ENCODE measurements at places on chromosomes 11 and 22.

DNA sequence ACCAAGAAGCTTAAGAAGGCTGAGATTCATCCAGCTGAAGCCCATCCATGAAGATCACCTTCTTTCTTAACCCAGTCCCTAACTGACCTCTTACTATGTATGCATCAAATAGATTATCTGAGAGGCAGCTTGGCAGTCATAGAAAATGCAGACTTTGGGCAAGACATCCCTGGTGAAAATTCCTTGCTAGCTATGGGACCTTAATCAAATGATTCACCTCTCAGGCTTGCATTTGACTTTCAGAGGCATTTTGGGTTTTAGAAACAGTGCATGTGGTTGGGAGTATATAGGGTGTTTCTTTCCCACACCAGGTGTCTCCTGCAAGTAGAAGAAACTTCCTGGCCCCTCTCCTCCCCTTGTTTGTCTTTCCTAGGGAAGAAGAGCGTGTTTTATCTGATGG is 188.5 kb upstream of the ISX start:
- no peak for DNase-seq

GRCh38 chr11:134236834-134237556 is 12.5 kb downstream of the VPS26B start:
- DNase-seq: peak; percentile 63

GRCh38 chr22:39777716-39778454 is 115.7 kb downstream of the ENTHD1 start:
- no peak for DNase-seq

DNA sequence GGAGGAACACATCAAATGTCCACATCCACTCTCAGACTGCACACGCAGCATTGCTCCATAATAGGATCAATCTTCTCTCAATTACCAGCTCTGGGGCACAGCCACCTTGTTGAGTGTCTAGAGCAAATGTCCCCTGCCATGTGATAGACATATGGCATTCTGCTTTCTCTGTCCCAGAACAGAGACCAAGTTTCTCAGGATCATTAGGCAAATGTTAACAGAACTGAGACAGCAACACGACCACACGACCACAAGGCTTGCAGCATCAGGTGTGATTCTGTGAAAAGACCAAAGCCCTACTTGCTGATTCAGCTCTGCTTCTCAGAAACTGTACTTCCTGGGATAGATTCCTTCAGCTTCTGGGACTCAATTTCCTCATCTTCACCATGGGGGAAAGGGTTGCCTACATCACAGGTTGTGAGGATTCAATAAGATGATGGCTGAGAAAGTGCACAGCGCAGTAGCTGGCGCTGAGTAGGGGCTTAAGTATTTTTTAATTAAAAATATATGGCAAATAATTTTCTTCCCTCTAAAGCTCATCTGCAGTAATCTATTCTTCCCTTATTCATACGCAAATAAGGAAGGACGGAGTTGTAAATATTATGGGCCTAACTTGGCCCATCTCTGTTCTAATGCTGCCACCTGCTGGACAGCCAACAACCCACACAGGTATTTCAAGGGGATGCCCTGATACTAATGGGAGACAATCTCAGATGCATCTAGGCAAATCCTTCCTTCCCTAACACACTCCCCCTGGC is 54.3 kb upstream of the USP47 start:
- DNase-seq: peak; percentile 60

- DNase-seq: no peak
Observed at GRCh38 chr22:49720279-49720959, 107.3 kb downstream of the BRD1 start.

- peak; percentile 44 for DNase-seq
Observed at GRCh38 chr11:101446238-101446637, 137.6 kb downstream of the TRPC6 start.

- DNase-seq: no peak
Observed at GRCh38 chr11:13362596-13363109, 85.1 kb downstream of the BMAL1 start.

DNA sequence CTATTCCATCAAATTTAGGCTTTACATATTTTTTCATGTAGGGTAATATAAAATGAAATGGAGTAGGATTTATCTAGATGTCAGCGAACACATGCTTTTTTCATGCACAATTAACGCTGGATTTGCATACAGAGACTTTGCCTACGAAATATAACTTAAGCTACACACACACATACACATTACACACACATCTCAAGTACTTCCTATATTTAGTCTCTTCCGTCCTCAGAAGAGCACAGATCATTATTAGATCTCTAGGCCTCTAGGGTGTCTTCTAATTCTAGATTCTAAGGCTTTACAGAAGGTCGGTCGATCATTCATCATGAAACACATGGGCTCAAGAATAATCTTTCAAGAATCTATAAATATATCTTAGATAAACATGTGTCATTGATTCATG is 3.8 kb upstream of the MS4A13 start:
- DNase-seq: no peak

- no peak for DNase-seq
Observed at GRCh38 chr11:101008961-101009689, 120.5 kb downstream of the PGR start.

DNA sequence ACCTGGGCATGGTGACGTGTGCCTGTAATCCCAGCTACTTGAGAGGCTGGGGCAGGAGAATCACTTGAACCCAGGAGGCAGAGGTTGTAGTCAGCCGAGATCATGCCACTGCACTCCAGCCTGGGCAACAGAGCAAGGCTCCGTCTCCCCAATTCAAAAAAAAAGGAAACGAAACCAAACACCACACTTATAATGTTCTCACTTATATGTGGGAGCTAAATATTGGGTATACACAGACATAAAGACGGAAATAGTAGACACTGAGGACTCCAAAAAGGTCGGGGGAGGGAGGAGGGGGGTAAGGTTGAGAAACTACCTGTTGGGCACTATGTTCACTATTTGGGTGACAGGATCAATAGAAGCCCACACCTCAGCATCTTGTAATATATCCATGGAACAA is 94.3 kb downstream of the GAB2 start:
- DNase-seq: no peak

DNA sequence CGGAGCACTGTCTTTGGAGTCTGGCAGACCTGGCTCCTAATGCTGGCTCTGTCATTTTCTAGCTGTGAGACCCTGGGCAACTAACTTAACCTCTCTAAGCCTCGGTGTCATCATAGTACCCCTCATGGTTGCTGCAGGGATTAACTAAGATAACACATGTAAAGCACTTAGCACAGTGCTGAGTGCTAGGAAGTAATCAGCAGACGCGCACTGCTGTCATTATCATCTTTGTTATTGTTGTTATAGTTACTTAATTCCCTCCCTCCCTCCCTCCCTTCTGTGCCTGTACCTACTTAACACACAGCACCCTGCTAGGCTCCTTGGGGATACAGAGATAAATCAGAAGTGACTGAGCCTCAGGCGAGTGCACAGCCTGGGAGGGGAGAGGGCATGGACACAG is 104.7 kb upstream of the PITPNB start:
- no peak for DNase-seq

GRCh38 chr22:41524809-41525449 is 19.3 kb downstream of the POLR3H start:
- DNase-seq: peak; percentile 50

- no peak for DNase-seq
Observed at GRCh38 chr11:106217456-106217855, 140.0 kb downstream of the AASDHPPT start.

- DNase-seq: peak; percentile 84
Observed at GRCh38 chr11:71988050-71988449, 10.7 kb upstream of the IL18BP start.

DNA sequence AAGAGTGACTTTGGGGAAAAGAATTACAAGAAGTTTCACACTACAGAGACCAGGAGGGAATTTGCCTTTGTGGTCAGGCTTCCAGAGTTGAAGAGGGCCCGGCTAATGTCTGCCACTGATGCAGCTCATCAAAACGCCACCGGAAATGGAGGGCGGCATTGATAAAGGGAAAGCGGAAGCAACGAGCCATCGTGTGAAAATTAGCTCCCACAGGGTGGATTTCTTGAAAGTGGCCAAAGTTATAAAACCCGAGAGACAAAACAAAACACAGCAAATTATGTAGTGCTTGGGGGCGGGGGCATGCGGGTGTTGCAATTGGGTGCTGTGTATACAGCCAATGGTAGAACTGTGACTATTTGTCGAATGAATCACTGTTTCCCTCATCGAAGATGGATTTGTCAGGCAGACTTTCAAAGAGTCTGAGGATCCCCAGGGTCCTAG is 113.0 kb downstream of the ADAMTS15 start:
- peak; percentile 68 for DNase-seq

GRCh38 chr22:49959782-49960158 is 802 bp upstream of the PIM3 start:
- no peak for DNase-seq

- DNase-seq: no peak
Observed at GRCh38 chr11:76732643-76733042, 50.5 kb upstream of the TSKU start.

- no peak for DNase-seq
Observed at GRCh38 chr22:23090457-23090835, 20.1 kb downstream of the GNAZ start.

- DNase-seq: no peak
Observed at GRCh38 chr11:44025727-44026126, 22.1 kb upstream of the ACCSL start.

DNA sequence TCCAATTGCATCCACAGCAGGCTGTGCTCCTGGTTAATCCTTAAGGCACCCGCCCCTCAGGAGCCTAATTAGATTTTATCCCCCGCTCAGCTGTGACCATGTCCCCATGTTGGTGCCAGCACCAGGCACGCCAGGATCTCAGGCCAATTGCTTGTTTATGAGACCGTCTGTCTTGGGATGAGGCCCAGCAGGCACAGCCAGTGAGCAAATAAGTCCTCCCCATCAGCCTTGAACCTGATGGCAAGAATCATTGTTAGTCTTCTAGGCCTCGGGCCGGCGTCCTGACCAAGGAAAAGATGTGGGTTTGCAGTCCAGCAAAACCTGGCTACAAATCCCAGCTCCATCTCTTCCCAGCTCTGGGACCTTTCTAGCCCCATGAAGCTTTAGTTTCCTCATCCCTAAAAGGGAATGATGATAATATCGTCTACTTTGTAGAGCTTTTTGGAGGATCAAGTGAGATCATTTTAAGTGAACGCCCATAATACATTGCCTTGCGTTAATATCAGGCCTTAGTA is 57.3 kb downstream of the TP53I11 start:
- DNase-seq: no peak

- no peak for DNase-seq
Observed at GRCh38 chr11:43694477-43694876, 13.9 kb downstream of the HSD17B12 start.

DNA sequence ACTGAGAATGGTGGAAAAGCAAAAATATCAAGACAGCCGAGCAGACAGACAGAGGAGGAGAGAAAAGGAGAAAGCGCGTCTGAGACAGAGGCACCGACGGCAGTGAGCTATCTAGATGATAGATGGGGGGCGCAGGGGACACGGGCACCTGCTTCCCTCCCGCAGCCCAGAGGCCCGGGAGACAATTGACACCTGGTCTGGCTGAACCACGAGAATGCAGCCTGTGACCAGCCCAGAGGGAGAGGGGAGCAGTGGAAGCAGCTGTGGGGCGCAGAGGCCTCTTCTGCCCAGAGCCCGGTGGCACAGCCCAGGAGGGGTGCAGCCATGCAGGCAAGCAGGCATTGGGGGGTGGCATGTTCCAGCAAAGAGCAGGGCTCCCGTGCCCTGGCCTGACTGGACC is 48.2 kb downstream of the ELFN2 start:
- DNase-seq: no peak

DNA sequence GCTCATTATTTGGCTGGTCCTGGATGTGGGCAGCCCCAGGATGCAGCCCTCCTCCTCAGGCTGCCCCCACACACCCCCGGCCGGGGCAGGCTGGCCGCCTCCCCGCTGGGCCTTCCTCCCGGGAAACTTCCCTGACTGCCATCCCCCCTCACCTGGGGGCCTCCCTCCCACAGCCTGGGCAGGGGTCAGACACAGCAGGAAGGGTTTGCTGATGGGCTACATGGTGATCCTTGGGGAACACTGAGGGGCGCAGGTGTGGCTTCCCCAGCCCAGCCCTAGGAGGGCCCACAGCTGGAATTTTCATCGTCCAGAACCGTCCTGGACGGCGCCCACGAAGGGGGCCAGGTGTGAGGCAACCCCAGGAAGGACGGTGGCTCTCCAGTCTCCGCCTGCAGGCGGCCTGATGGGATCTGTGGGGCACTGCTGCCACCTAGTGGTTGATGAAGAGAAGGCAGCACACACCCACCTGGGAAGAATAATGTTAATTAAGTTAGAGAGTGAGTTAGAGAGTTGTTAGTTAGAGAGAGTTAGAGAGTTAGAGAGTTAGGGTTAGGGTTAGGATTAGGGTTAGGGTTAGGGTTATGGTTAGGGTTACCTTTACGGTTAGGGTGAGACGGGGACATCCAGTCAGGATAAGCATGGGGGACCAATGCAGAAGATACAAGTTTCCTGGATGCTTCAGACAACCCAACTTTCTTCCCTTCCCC is 75.9 kb upstream of the PRR5 start:
- peak; percentile 27 for DNase-seq

DNA sequence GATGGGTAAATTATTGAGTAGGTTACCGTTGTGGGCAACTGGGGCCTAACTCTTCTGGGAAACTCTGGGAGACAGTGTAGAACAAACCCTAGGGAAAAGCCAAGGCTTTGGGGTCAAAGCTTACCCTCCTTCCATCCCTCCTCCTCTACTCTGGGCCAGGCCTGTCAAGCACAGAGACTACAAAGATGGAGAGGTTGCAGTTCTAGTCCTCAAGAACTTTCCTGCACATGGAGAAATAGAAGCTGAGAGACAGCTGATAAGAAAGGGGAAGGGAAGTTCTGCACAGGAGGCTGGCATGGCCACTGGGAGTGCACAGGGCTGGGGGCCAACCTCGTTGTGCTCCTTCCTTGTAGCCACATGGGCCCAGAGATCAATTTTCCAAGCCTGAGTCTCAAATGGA is 67.2 kb upstream of the ALX4 start:
- no peak for DNase-seq

DNA sequence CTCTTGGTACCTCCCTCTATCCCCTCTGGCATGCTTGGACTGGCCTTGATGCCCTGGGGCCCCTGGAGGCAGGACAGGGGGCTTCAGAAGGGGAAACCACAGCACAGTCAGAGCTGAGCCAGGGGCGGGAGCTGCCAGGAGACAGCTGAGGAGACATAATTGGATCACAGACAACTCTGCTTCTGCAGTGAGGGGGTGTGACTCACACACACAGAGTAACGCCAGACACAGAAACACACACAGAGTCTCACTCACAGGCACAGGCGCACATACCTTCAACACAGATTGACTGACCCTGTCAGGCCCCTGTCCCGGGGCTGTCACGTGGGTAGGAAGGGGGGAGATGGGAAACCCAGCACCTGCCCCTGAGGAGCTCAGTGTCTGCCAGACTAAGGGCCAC is 20.6 kb downstream of the STARD10 start:
- DNase-seq: peak; percentile 91

- no peak for DNase-seq
Observed at GRCh38 chr11:133553885-133554740, 21.8 kb upstream of the OPCML start.

DNA sequence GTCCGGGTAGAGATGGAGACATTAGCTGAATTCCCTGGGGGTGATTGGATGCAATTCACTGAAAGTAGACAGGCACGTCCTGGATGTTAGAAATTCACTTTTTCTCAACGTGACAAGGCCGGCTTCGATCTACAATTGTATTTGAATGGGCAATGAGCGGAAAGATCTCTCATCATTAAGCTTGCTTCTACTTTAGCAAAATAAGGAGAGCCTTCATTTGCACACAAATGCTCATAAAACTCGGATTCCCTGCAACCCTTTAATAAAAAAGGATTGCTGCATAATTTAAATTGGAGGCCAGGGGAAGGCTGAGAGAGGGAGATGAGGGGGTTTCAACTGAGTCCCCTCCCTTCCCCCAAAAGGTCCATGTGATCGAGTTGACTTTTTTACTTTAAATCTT is 10.6 kb upstream of the PAX6 start:
- no peak for DNase-seq

- DNase-seq: no peak
Observed at GRCh38 chr11:83153764-83154163, 3.2 kb upstream of the PCF11 start.

Data from amniotic epithelial cell (primary cell).